ENCODE measurements at places on chromosomes 3 and 15. TPM values are rescaled to one million over a fixed set of nuclear protein-coding genes. Genes with fewer than 3 reads are reported as not detected.

DNA sequence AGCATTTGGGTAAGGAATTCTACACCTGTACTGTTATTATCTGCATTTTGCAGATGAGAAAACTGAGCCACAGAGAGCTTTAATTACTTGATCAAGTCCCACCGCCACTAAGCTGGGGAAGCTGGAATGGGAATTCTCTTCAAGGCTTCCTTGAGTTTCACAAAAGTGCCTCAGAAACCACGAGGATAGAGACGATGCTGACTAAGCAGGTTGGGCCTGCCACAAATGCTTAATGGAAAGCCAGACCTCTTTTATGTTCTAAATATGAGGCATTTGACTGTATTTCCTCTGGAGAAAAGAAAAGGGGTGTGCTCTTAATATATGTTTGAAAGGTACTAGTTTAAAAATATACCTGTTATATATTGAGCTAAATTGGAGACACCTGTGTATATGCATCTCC lies 34.7 kb downstream of the ADAMTS9 start:
- DNase-seq, result no peak

MCTP2 gene
- 18.3 TPM for total RNA-seq

DNA sequence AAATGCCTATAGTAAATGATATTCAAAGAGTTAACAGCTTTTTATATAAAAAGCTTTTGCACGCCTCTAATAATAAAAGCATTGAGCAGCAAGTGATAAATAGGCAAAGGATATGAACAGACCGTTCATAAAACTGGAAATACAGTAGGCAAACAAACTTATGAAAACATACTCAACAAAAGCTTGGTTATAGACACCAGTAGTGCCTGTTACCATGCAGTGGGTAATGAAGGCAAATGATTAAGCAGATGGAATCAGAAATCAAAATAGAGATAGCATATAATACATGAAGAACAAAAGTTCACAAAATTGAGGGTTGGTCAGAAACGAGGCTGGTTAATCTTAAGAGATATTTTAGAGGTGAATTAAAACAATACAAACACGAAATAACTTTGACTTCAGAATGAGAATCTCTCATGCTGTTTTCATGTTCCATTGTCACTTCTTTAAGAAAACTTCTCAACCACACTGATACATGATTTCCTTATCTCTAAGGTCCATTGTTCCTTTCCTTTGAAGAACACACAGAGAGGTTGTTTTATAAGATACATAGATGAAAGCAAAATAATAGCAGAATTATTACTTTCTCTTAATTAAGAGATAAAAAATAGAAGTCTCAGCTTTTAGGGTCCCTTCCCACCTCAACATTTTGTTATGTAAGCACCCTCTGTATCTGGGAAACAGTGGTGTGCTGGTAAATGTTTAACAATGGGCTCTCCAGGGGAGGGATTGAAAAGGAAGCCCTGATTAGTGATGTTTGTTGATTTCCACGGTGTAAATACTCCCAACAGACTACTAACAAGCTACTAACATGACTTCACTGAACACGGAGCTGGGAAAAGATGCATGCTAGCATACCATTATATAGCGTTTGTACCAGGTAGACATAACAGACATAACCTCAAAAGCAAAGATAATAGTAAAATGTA lies 12.6 kb downstream of the RASGRP1 start:
- DNase-seq, result no peak

TRH gene
- total RNA-seq, result not detected

- no peak for DNase-seq
These were observed 53.9 kb downstream of the MRPS25 start for GRCh38 chr3:15011174-15011573.

DNA sequence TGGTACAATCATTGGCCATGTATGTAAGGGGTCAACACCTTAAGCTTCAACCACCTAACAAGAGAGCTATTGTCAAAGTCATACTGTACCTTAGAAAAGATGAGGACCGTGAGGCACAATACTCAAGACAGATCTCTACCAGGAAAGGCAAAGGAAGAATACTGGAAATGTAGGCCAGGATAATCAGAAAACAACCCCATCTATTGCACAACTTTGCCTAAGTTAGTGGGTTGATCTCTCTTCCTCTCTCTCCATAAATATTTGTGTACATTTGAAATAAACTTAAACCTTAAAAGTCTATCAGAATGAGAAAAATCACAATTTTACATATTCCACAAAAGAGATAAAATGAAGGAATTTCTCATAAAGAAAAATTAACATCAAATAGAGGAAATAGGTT lies 556.9 kb downstream of the MECOM start:
- no peak for DNase-seq

CAPN3 gene
- 659 TPM for total RNA-seq

HRH1 gene
- total RNA-seq, result not detected

DNA sequence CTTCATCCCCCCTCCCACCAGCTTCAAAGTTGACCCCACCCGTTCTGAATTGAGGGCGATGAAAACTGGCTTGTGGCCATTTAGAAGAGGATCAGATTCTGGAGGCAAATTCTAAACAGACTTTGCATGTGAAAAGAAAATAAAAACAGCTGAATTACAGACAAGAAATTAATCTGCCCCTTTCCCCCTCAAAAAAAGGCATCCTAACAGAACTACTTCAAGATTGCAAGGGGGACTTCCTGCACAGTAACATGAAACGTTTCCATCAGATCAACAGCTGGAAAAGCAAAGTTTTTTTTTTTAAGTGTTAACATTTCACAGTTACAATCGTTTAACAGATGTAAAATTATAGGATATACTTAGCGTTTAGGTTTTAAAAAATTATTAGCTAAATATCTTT lies 229.3 kb downstream of the RORA start:
- no peak for DNase-seq

DNA sequence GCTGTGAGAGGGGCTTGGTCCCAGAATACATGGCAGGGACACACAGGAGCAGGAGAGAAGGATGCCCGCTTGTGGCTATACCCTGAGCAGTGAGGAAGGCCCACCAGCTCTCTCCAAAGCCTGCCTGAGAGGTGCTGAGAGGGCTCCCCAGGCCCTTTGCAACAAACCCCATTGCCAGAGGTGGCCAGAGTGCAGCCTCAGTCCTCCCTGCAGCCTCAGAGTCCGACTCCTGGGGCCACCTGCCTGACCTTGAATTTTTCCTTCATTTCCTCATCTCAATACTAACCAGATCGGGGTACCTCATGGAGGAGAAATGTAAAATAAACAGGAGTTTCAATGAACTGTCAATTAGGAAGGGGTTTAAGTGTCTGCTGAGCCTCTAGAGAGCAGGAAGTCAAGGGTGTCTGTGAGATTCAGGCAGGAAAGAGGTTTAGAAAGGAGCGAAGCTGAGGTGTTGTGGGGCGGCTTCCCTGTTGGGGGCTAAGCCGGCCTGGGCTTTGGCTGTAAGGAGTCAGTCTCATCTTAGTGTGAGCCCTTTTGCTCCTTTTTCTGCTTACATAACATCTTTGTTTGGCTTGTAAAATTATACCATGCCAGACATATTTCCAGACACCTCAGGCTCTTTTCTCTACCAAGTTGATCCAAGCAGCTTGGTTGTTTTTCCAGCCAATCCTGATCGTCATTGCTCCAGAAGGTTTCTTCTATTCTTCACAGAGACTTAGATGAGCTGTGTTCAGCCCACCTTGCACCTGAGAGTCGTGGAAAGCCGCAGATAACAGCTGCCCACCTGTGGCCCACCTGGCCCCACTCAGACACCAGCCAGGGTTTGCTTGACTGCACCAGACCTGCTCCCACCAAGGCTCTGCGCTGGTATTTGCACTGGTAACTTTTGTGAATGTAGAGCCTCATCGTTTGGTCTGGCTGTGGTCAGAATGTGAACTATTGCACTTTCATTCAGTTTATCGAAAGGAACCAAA lies 36.7 kb downstream of the CMTM7 start:
- DNase-seq, result no peak

DNA sequence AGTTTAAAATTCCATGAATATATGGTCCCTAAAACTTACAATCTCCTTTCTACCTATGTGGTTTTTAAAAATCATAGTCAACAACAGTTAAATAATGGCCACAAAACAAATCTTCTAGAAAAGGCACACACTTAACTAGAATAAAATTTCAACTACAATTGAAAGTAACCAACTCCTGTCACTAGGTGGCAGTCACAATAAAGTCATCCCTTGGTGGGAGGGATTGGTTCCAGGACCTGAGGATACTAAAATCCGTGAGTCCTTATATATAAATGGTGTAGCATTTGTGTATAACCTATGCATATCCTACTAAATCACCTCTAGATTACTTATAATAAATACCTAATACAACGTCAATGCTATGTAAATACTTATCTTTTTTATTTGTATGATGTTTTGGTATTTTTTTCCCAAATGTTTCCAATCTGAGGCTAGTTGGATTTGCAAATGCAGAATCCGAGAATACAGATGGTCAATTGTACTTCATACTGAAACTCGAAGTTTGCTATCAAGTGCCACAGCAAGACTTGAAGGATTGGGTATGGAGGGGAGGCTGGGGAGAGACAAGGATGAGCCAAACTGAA lies 172.6 kb downstream of the FMN1 start:
- DNase-seq, result peak; percentile 68

SAXO2 gene
- 0.43 TPM for total RNA-seq

All from SK-MEL-5 (cell line).